PC-9 (cell line): ENCODE measurements at places on chromosomes 6 and 20. TPM values are rescaled to one million over a fixed set of nuclear protein-coding genes. Genes with fewer than 3 reads are reported as not detected.

DNA sequence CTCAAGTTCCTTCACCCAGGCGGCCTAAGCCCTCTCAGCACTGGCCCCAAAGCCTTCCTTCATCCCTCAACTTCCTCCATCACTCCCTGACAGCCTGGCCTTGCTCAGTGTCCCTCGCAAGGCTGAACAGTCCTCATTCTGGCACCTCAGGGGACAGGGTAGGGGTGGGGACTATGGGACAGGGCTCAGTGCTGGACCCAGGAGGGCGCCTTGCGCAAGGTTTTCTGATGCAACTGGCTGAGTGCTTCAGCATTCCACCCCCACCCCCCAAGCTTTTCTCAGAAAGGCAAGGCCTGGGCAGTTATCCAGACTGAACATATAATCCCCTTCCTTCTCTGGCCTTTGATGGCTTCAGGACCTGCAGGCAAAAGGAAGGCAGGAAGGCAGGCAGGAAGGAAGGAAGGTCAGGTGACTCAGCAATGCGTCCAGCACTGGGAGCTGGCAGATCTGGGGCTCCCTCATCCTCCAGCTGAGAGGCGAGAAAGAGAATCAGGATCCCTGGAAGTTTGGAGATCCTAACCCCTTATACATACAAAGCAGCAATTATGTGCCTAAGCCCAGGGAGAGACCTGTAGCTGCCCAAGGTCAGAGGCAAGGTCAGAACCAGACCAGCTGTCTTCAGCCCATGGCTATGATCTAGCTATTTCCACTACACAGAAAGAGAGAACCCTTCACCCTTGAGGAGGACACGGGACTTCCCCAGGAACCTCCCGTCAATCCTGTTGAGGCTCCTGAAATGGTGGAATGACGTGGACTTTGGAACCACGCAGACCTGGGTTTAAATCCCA is 8.6 kb upstream of the TRIB3 start:
- DNase-seq: peak; percentile 96

DNA sequence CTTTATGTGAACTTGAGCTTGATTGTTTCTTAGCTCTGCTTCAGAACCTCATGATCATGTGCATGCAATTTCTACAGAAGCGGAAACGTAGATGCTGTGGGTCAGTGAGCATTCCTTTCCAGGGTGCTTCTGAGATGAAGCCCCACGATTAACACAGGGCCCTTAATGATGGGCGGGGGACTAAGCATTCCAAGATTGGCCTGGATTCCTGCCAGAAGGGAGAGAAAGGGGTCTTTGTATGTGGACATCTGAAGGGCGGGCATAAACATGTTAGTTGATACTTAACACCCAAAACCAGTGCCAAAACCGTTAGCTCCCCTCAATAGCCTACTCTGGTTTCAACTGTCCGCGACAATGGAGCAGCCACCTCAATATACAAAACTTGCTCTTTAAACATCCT is 46.9 kb upstream of the POU3F2 start:
- DNase-seq: no peak

GRCh38 chr6:81962198-81962597 is 209.7 kb upstream of the TENT5A start:
- DNase-seq: no peak

DNA sequence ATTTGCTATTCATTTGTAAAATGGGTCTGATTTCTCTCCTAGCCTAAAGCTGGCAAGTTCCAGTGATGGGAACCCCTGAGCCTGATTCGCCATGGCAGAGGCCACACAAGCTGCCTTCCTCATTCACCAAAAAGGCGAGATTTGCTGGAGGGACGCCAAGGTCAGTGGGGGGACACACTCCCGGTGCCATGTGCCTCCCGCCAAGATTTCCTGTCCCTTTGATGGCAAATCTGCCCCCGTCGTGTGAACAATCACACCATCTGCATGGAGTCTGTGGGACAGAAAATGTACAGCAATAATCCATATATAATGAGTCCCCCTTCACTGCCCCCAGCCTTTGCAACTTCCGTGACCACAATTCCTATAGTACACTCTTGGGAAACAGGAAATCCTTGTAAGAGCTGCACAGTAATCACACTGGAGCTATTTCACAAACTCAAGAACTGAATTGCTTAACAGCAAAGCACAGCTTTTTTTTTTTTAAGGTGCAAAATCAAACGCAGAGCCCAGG is 15.7 kb upstream of the IGF2R start:
- DNase-seq: no peak

DNA sequence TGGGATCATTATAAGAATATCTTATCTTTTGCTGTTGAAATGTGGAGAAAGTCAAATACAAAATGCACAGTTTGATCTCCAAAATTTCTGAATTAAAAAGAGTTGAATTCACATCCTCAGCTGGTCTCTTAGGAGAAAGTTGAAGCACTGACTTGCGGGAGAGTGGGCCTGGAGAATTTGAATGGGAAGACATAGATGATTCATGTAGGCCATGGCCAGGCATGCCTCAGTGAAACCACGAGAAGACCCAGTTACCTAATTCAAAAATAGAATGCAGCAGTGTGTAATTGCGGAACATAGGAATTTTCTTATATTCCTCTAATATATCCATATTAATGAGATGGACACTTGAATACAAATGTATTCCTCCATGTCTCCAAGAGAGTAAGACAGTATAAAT is 53.0 kb upstream of the DTNBP1 start:
- no peak for DNase-seq

DNA sequence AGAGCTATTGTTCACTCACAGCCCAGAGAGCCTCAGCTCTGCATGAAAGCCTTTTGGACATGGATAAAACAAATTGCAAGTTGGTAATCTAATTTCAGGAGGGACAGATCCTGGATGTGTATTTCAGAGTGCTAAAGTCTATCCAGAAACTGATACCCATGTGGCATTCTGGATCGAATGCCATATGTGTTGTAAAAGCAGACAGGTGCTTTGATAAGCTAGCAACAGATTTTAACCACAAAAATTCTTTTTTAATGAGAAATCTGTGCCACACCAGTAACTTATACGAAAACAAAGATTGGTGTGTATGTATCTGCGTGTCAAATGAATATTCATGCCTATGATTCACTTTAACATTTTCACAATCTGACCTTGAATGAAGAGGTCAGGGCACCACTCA is 936.6 kb upstream of the MAP3K7 start:
- DNase-seq: no peak

GRCh38 chr6:42175860-42176259 is 2.7 kb downstream of the GUCA1A start:
- no peak for DNase-seq

DNA sequence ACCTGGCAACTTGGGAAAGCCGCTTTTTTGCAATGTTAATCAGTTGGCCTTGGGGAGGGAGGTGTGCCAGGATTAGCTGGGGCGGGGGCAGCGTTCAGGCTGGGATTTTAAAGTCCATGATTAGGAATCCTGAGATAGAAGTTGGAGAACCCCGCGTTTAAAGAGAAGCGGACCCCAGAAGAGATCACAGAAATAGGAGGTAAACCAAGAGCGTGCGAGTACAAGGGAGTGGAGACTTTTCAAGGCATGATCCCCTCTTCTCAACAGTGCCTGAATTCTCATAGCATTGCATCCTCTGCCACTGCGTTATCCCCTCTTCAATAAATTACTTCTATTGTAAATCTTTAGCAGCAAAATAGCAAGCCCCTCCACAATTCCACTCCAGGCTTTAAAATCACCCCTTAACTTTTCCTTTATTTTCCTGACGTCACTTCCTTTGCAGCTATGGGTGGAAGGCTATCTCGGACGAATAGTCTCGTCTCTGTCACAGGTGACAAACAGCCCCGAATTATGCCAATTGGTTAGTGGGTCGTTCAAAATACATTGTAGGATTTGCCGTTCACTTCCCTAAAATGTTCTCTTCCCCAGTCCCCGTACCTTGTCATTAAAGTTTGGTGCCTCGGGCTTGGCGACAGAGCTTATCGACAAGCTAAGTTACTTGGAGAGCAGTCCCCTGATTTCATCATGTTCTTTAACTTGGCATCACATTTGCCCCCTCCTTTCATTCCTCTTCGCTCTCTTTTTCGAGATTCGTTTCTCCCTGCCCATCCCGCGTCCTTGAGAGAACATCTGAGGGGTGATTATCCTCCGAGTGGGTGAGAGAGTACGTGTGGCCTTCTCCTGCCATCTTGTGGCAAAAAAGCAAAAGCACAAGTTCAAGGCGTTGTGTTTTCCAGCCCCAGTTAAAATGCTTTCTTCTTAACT is 17.1 kb downstream of the OR2B2 start:
- DNase-seq: peak; percentile 64

DNA sequence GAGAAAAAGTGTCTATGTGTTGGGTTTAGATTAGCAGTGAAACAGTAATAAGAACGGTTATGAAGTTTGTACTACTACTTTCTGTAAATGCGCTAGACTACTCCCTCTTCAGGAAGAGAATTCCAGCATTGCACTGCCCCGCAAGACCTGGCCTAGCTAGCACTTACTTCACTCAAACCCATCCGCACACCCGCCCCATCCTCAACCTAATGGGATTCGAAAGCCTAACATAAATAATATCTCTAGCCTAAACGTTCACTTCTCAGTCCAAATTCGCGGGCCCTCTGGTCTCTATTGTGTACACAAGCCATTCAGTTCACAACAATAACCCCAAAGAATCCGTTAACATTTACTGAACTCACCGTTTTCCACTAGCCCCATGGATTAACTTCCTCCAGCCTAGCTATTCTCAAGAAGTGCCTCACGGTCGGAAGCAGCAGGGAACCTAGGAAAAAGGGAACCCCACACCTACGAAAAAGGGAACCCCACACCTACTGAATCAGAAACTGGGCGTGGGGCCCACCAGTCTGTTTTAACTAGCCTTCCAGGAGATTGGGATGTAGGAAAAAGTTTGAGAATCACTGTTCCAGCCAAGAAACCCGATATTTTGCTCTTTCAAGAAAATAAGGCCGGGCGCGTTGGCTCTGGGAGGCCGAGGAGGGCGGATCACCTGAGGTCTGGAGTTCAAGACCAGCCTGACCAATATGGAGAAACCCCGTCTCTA is 45.4 kb upstream of the BTN3A2 start:
- no peak for DNase-seq

DNA sequence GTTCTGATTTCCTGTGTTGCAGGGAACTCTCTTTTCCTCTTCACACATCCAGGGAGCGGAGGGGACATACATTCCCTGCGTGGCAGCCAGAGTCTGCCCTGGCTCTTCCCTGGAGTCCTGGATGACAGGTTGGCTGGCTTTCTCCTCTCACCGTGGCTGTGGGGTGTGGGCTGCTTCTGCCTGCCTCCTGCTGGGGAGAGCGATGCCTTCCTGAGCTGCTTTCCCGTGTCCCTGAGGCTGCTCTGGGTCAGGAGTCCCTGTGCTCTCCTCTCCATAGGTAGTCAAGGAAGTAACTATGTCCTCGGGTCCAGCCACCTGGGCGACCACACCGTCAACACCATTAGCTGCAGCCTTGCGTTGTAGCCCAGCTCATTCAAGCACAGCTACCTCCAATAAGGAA is 451.7 kb downstream of the QKI start:
- DNase-seq: no peak

DNA sequence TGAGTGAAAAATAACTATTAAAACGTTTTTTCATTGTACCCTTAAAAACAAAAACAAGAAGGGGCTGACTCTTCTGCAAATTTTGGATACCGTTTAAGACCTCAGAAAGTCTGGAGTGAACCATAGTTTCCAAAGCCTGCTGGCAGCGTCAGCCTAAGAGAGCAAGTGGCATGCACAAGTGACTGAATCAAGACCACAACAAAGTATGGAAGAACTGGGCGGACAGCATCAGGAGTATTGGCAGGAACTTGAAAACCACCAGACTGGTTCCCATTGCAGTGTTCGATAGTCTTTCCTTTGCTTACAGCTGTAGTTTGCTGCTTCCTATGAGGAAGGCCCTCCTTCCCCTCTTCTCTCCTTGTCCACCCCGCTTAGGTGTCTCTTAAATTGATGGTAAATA is 33.7 kb upstream of the MYLIP start:
- no peak for DNase-seq

DNA sequence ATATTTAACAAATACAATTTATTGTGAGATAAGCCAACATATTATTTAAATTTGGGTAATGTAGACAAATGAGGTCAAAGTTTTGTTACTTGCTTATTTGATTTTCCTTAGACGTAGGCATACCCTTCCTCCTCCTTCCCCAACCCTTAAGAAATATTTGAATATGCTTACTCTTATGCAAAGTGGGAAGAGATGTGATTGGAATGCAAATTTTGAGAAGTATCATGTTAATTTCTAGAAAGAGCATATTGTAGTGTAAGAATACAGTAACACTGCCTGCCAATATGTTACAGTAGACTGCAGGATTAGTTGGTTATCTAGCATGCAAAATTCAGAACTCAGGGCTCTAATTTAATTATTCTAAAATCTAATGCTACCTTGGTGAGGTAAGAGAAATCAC is 32.9 kb downstream of the CRISP1 start:
- DNase-seq: no peak

DNA sequence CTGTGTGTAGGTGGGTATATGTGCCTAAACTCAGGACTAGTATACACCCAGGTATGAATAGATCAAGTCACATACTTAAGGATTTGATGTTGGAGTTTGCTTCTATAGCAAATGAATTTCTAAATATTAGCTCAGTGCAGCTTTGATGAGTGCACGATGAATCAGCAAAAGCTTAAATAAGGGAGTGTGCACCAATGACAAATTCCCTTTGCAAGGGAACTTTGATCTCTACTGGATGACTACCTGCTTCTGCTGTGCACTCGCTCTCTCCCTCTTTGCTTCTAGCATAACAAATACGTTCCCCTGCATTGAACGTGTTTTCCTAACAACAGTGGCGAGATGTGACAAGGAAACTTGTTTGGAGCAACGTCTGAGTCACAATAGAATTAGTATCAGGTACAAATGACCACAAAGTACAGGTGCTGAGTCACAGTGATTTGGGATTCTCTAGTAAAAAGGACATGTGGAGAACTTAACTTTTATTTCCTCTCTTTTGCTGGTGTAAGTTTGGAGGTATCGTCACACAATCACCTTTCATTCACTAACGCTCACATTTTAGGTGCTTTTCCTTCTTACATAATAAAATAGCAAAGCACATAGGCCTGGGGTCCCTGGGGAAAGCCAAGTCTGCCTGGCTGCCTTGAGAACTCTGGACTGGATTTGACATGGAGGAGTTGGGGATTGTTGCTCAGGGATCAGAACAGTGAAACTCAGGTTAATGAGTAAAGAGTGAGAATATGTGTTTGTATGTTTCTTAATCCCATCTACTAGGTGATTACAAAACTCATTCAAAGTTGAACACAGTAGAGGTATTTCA is 49.7 kb downstream of the KLHL31 start:
- DNase-seq: peak; percentile 100

- DNase-seq: no peak
Measured at GRCh38 chr6:149990661-149991471, 27.1 kb downstream of the ULBP1 start.

Gene BTN3A1
- total RNA-seq: 28.3 and 30.4 TPM in 2 replicates

Gene GJA10
- total RNA-seq: not detected in 2 replicates

Gene CLDN20
- not detected in 2 replicates for total RNA-seq

Gene CNBD2
- 6.2 and 7.3 TPM in 2 replicates for total RNA-seq

Gene FOXA2
- not detected in 2 replicates for total RNA-seq

Gene BEND3
- total RNA-seq: 3.4 and 3.8 TPM in 2 replicates

Gene PAX1
- not detected in 2 replicates for total RNA-seq

Gene ADAM33
- not detected in 2 replicates for total RNA-seq

Gene RUNX2
- 10.4 and 12.5 TPM in 2 replicates for total RNA-seq
